Heart left ventricle (tissue), 16 donors: ENCODE measurements at places on chromosomes 11 and 22.

GRCh38 chr22:41917903-41918791 lies 3.3 kb upstream of the SHISA8 start:
- peak; percentile 81 for DNase-seq

GRCh38 chr11:115649461-115649860 lies 145.2 kb upstream of the CADM1 start:
- DNase-seq: no peak

GRCh38 chr11:75706260-75706729 lies 11.3 kb upstream of the MOGAT2 start:
- DNase-seq: peak; percentile 66

GRCh38 chr11:2892215-2892966 lies 6.8 kb upstream of the CDKN1C start:
- peak; percentile 79 for DNase-seq

GRCh38 chr11:107468596-107468995 lies 11.0 kb upstream of the CWF19L2 start:
- no peak for DNase-seq

DNA sequence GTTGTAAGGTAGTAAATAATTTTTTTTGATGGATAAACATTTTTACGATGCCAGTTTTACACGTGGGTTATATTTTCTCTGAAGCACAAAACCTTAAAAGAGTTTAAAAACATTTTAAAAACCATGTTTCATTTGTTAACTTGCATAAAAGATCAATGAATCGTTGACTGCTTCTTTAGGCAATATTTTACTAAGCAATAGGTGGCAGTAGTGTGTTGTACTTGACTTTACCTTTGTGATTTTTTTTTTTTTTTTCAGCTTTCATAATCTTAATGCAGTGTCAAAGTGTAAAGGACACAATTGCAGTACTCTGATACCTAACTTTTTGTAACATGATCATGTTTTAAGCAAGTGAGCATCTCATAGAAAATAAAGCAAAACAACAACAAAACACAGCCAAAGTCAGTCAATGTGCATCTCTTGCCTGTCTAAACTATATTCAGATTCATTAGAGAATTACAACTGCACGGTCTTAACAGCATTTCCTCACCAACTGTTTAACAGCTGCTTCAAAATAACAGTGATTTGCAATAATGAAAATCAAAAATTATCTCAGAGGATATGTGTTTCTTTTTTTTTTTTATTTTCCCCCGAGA lies 27.7 kb downstream of the DNAJC24 start:
- no peak for DNase-seq

DNA sequence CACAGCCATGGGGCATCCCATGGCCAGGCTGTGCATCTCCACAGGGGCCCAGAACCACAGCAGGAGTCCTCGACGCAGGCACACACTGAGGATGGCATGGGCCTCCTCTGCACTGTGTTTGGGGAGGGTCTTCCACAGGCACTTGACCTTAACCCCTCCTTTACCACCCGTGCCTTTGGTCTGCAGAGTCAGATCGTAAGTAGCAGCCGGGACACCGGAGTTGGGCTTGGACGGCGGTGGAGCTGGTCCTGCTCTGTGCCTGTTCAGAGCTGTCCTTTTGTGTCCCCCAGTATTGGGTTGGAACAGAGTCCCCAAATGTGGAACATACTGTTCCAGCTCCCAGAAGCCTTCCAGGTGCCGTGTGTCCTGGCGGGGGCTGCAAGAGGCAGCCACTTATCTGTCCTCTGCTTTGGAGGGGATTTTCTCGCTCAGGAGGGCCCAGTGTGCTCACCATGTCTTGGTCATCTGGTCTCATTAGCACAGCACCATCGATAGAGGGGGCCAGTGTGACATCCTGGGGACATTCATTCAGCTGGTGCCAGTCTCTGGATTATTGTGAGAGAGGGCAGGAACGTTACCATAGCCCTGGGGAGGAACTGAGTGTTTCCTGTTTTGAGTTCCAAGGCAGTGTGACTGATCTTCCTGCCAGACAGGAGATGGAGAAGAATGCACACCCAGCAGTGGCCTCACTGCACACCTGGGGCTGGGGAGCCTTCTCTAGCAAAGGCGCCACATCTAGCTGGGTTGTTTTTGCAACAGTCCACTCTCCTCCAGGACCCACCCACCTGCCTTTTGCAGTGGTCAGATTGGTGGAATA lies 12.4 kb downstream of the CRELD2 start:
- DNase-seq: peak; percentile 75

DNA sequence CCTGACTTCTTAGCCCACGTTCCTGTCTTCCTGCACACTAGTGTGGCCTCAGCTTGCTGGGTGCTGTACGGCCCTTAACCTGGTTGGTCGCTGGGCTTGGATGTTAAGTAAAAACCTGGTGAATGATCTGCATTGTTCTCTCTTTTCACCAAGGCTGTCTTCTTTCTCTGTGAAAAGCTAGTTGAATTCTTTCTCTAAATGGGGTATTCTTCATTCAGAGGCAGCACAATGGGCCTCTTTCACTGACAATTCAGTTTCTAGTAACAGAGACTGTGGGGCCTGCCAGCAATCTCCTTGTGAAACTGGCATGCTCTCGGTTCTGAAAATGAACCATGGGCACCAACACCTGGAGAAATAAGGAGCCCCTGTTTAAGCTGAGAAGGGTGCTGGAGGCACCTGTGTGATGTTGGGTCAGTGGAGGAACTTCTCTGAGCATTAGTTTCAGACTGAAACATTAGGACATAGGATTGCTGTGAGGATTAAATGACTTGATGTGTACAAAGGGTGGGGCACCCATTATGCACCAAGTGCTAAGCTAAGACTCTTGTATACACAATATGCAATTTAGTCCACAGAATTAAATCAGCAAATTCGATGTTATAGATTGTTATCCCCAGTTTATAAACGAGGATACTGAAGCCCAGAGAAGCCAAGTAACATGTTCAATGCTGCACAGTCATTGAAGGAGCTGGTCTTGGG lies 33.1 kb upstream of the ELF5 start:
- no peak for DNase-seq

- no peak for DNase-seq
These were observed 24.8 kb downstream of the APOL1 start for GRCh38 chr22:36277482-36278291.

- DNase-seq: no peak
These were observed 28.2 kb downstream of the KCTD17 start for GRCh38 chr22:37079668-37080171.

GRCh38 chr11:914204-914603 lies 3.6 kb upstream of the CHID1 start:
- no peak for DNase-seq

DNA sequence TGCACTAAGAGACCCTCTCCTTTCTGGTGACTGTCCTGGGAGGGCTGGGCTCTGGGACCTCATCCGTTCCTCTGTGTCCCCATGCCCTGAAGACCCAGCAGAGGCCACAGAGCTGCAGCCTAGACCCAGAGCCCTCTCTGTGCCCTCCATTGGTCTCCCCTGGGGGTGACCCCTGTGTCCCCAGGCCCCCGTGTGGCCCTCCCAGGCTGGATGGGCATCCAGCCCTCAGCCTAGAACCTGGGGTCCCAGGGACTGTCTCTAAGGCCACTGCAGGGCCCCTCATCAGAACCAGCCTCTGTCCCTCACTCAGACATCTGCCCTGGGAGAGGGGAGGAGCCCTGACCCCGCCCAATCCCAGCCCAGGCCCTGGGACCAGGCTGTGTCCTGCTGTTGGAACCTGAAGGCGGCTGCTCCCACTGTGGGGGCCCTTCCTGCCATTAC lies 5.7 kb downstream of the IGLL1 start:
- DNase-seq: no peak

- DNase-seq: no peak
These were observed 31.9 kb upstream of the TP53I11 start for GRCh38 chr11:44982496-44983062.

GRCh38 chr22:43476341-43476740 lies 64.5 kb downstream of the MPPED1 start:
- DNase-seq: no peak

- DNase-seq: peak; percentile 84
These were observed 9.6 kb upstream of the CD248 start for GRCh38 chr11:66326261-66327111.

GRCh38 chr22:17086788-17087497 lies 2.1 kb downstream of the IL17RA start:
- DNase-seq: no peak

DNA sequence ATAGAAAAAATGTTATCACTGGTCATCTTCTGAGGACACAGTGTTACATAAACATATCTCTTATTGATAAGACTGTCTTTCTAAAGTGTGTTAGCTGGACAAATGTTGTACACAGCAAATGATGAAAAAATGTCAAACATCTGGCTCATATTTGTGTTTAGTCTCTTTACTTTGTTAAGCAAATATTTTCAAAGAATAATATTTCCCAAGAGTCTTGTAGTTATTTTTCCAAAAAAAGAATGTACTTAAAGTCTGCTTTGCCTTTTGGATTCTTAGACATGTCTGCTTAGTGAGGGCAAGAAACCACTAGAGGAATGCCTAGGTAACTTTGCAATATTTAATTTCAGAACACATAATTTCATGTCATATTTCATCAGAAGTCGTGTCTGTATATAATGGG lies 23.9 kb upstream of the CCDC179 start:
- no peak for DNase-seq

- DNase-seq: no peak
These were observed 4.6 kb downstream of the KRTAP5-3 start for GRCh38 chr11:1603629-1604028.

DNA sequence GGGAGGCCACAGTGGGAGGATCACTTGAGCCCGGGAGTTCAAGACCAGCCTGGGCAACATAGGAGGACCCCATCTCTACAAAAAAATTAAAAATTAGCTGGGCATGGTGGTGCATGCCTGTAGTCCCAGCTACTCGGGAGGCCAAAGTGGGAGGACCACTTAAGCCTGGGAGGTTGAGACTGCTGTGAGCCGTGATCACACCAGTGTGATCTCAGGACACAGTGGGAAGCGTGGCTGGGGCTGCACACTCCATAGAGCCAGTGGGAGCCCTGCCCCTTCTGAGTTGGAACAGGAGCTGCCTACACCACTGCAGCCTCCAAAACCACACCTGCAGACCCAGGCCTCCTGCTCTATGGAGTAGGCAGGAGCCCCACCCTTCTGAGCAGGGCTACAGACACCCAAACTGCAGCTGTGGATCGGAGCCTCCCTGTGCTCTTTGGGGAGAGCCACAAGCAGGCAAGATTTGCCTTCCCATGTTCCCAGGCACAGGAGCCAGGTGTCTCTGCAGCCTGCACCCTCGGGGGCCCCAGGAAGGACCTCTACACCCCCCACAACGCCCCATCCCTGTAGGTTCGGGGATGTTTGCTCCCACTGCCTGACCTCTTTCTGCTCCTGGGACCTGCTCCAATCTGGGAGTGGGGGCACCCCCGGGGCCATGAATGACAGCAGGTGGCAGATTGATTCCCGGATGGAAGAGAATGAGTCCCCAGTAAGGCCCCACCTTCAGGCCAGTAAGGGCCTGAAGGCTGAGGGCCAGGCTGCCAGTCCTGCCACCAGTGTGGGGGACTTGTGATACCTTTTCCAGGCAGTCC lies 245.4 kb downstream of the BUD13 start:
- no peak for DNase-seq

GRCh38 chr22:46262449-46263215 lies 511 bp downstream of the PKDREJ start:
- peak; percentile 85 for DNase-seq

- no peak for DNase-seq
These were observed 101.1 kb downstream of the NELL1 start for GRCh38 chr11:20770414-20770946.

DNA sequence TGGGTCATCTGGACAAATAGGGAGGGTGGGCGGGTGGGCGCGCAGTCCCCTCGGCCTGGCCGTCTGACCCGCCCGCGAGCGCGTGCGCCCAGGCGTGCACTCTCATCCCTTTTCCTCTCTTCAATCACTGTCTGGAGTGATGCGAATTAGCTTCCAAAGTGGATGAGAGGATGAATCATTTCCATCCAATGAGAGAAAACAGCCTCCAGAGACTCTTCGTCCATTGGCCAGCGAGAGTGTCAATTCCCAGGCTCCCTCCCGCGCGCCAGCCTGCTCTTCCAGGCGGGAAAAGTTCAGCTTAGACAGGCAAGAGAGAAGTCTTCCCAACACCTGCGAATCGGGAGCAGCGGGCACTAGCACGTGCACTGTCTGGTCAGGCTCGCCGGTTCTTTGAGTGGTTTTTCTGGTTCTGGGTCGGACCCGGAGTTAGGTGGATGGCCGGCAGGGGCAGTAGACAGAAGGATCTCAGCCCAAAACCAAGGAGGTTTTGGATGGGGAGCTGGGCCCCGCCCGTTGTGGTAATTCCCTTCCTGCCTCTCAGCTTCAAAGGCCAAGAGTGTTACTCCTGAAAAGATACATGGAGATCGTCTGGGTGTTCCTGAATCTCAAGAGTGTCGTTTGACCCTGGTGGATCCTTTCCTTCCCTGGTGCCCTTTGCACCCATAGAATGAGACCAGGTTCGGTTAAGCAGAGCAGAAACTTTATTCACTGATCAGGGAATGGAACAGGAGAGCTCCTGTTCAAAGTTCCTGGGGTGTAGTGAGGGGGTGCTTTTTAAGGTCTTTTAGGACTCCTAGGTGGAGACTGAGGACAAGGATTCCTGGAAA lies 33.4 kb upstream of the GLYATL1 start:
- peak; percentile 81 for DNase-seq

- DNase-seq: peak; percentile 70
These were observed 3.1 kb upstream of the PYGM start for GRCh38 chr11:64762674-64763525.

DNA sequence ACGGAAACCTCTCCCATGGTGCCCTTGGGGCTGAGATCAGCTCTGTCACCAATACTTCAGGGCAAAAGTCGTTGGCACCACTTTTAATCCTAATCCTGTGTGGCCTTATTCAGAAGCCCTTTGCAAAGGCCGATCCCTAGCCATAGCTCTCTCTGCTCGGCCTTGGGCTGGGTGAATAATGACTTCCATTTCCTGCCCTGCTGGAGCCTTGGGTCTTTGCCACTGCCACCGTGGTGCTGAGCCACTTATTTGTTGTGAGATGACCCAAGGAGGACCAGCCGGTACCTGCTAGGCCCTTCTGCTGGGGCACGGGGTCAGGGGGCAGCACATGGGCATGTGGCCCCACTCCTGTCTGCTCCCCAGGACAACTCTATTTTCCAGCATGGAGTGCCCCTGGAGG lies 188.2 kb downstream of the ST3GAL4 start:
- no peak for DNase-seq

DNA sequence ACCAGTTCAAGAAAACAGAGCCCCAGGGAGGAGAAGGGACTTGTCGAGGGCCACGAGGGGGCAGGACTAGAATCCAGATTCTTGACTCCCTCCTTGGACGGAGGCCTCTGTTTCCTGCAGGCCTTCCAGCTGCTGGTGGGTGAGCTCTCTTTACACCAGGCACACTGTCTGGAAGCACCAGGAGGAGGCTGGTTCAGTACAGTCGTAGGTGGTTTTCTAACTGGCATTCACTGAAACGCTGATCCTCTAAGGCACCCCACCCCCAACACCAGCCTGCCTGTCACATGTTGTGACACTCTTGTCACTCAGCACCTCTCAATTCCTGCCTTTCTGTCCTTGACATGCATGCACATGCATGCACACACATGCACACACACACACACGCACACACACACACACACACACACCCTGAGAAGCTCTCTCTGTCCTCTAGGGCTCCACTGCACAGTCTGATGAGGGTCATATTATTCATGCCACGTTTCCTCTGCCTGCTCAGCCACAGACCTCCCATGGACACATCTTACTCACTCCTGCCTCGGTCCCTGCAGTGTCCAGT lies 751 bp downstream of the MS4A10 start:
- no peak for DNase-seq

GRCh38 chr11:46099963-46100316 lies 21.3 kb downstream of the PHF21A start:
- DNase-seq: no peak
